Gastroesophageal sphincter (tissue), 4 donors: ENCODE measurements at places on chromosomes 13 and 19. TPM values are rescaled to one million over a fixed set of nuclear protein-coding genes. Genes with fewer than 3 reads are reported as not detected.

DNA sequence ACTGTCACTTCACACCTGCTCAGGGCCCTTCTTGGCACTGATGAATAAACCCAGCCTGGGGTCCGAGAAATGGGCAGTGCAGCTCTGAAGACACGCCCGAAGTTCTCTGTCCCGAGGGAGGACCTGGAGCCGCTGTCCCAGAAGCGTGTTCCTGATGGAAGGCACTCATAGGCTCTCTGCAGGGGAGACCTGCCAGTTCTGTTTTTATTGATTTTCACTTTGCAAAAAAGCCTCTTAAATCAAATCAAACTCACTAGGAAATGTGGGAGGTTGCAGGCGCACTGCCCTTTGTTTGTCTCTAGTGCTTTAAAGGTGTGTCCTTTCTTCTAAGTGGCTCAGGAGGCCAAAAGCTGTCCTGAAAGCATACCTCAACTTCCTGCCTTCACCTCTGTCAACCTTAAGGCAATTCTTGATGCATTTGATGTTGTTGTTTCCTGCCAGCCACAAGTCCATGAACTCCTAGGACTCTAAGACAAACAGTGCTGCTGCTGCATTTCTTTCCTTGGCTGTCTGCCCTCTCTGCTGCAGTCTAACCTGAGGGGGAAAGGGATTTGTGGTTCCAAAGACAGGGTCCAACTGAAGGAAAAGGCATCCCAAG lies 663.2 kb downstream of the UQCRFS1 start:
- ATAC-seq: no peak

DNA sequence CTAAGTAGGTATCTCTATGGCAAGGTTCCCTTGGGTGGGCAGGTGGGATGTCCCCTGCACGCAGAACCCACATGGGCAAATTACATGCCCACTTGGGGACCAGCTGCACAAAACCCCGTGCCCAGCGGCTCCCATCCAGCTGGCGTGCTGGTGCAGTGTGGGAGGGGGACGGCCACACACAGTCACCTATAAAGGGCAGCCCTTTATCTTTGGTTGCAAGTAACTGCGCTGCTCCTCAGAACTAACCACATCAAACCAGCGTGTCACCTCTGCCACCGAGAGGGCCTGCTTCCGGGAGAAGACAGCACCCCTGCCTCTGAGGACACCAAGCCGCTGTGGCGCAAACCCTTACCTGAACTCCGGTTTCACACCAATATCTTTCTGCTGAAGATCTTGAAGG lies 32.2 kb downstream of the ANKRD27 start:
- no peak for ATAC-seq

The AKAP8L gene
- 61.3 TPM for total RNA-seq

The CCDC97 gene
- 17.8 TPM for total RNA-seq

The EBI3 gene
- 8.2 TPM for total RNA-seq

GRCh38 chr13:98173431-98174152 lies 3.5 kb downstream of the RNF113B start:
- peak; percentile 73 for ATAC-seq

- ATAC-seq: peak; percentile 97
These were observed at the start of gene ATP11A for GRCh38 chr13:112689303-112690245. Gene ATP11A (plus strand): TSS chr13:112690038. CDS start chr13:112690417, 379 bp downstream.

GRCh38 chr19:51514866-51515481 lies 13.4 kb upstream of the SIGLEC12 start:
- ATAC-seq: no peak

The OR7D2 gene
- total RNA-seq: not detected

The SLC6A16 gene
- 3.7 TPM for total RNA-seq

DNA sequence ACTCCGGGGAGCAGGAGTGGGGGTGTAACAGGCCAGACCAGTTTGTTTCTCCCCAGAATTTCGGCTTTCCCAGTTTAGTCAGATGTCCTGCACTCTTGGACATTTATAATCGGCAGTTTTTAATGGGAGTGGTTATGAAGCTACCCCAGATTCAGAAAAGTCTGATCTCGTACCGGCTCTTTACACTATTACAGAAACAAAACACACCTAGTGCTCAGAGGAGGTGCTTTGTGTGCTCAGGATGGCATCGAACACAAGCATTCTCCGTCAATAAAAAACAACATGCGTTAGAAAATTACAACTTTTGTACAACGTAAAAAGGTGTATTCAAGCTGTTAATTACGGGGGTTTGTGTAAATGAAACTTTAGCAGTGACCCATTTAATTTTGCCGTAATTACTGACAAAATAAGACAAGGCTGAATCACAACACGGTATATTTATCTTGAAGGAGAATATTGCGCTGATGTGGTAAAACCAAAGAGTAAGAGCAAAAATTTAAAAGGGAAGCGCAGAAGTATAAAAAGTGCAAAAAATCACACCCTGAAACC lies 6.6 kb upstream of the SOX1 start:
- ATAC-seq: no peak

The PLPPR3 gene
- total RNA-seq: not detected

DNA sequence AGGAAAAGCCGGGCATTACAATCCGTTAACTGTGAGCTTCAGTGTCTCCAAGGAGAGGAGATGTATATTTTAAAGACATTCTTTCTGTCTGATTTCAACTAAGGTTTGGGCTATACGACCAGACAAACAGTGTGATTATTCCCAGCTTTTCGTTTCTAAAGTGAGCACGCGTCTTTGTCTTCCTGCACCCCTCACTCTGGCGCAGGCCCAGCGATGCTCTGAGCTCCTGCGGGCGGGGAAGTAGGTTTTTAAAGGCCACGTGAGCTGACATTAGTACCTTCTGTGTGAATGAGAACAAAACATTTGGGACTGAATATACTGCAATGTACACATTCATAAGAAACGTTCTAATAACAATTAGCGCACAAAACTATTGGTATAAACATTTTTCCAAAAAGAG lies 15.3 kb upstream of the RANBP3 start:
- no peak for ATAC-seq
